ENCODE measurements at places on chromosomes 5 and 9.

DNA sequence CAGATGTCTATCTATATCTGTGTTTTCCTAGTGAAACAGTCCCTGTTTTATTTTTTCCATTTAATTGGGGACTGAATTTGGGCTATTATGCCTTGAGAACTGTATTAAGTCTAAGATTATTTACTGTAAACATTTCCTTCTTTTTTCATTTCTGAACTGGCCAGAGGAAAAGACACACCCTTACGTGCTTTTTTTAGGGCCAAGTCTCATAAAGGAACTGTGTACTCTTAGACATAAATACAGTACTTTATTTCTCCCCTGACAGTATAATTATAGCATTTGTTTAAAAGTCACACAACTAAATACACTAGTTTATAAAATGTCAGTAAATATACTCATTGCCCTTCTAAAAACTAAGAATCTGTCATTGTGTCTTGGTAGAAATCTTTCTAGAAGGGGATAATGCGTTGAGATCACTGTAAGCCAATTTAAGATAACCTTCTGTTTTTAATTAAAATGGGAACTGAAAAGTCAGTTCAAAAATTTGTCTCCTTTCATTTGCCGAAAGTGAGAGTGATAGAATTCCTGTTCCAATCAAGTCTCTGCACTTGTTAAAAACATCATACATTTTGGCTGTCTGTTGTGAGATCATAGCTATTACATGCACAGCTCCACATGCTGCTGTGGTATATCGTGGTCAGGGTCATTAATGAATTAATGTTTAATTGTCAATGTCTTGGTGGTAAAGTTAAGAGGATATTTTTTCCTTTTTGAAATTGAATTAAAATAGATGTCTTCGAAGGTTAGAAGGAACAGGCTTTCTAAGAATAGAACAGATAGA, 132.1 kb downstream of the FOCAD start:
- DNase-seq, result no peak

- DNase-seq, result no peak
These were observed 664.7 kb downstream of the ACTL7B start for GRCh38 chr9:108191065-108191464.

DNA sequence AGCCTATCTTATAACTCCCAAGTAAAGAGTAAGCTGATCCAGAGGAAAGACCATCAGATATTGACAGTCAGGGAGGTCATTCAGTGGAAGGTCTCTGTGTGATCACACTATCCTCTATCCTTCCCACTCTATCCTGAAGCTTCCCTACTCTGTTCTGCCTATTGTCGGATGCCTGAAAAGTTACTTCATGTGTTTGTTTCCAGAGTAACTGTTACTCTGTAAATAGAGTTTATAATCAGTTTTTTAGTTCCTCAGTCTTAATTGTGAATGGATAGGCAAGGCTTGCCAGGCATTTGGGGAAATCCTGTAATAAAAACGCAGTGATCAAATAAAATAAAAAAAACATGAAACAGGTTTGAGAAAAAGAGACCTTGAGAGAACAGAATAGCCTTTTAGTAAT, 79.8 kb downstream of the XRCC4 start:
- DNase-seq, result no peak

GRCh38 chr9:95874989-95875304, 544 bp upstream of the ERCC6L2 start:
- peak; percentile 88 for DNase-seq

DNA sequence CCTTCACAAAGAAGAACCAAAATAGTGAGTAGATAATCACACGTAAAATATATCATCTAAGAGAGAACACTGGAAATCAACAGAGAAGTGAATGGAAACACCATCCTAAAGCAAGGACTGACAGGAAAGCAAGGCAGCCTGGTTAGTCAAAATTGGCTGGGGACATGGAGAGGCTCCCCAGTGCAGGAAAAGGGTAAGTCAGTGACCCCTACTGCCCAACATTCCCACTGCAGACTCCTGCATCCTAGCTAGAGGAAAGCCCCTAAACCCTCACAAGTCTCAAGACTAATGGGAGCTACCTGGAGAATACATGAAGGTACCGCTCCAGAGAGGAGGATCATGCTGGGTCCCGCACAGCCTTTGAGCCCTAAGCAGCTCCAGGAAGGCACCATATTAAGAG, 60.1 kb downstream of the ZDHHC21 start:
- DNase-seq, result no peak

DNA sequence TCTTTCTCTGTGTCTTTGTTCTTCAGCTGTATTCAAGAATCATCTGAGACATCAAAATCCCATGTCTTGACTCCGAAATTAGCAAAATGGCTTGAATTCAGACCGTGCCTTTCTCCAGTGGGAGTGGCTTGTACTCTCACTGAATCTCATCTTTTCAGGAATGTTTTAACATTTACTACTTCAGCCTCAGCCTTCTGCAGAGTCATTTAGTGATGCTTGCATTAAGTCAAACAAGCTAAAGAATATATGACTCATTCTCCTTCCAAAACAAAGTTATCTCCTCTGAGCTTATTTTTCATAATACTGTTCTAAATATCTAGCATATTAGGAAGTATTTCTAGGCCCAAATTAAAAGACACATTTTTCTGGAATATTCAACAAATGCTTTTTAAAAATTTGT, 205.3 kb downstream of the CDH10 start:
- no peak for DNase-seq

- no peak for DNase-seq
These were observed 102.6 kb upstream of the COL5A1 start for GRCh38 chr9:134538856-134539566.

DNA sequence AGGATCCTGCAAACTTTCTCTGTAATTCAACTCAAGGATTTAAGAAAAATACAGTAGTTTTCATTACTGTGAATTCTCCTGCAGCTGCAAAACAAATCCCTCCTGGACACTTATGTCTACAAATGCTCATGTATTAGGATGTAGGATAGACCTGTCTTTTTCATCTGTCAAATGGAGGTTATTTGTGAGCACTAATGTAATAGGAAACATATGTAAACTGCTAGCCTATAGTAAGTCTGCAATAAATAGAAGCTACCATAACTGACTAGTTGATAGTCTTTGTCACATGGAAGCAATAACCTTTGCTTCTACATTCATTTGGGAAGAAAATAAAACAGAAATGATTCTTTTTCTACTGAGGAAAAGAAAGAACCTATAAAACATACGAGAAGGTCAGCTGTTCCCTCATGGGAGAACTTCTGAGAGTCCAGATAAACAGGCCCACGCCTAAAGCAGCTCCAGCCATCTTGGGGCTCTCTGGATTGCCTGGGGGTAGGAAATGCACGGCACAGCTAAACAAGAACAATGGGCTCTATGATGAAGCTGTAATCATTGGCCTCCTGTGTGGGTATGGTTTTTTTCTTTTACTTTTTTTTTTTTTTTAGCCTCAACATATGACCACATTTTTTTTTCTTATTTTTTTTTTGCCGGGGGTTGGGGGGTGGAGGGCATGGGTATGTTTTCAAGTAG, 6.2 kb downstream of the KCNV2 start:
- no peak for DNase-seq

DNA sequence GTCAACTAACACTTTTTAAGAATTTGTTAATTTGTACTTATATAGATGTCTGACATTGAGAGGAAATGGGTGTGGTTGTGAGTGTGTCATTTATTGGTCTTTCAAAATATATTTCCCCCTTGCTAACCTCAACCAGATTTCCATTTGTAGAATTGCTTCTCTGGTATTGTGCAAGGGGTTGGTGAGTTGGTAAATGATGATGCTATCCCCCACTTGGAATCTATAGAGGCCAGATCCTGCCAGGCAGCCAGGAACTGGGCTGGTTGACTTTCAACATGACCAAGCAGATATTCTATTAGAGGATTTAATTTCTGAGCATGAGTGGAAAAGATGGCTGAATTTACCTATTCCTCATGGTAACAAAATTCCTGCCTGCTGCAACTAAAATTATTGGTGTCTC, 306.6 kb upstream of the KIF2A start:
- DNase-seq, result no peak

DNA sequence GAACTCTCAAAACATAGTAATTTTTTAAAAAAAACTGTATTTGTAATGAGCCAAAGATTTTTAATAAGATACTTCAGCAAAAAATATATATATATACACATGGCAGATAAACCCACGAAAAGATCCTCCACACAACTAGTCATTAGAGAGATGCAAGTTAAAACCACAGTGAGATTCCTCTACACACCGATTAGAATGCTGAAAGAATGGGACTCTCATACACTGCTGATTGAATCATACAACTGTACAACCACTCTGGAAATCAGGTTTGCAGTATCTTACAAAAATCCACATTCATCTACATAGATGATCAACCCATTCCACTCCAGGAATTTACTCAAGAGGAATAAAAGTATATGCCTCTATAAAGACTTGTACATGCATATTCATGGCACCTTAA, 43.7 kb downstream of the RASEF start:
- no peak for DNase-seq

DNA sequence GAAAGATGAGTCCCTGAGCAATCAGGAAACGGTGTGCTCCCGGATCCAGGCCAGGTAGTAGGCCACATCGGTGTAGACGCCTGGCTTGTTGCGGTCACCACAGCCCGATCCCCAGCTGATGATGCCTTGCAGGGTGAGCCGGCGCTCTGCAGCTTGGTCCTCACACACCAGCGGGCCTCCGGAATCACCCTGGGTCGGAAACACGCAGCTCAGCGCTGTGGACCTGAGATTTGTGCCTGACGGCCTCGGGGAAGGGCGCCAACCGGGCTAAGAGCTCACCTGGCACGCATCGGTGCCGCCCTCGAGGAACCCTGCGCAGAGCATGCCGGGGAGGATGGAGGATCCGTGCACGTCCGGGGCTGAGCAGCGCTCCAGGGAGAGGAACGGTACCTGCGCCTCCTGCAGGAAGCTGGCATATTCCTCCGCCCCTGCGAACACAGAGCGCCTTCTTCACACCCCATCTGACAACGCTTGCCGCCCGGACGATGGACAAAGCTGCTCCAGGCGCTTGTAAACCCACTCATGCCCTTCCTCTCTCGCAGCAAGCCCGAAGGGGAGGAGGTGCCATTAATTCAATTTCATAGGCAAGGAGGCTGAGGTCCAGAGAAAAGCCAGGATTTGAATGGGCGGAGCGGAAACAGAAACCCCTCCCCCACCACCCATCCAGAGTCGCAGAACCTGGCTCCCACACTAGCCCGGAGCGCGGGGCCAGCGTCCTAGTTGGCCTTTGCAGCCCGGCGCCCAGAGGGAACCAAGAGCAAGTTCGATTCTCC, 2.0 kb upstream of the PFN3 start:
- peak; percentile 90 for DNase-seq

DNA sequence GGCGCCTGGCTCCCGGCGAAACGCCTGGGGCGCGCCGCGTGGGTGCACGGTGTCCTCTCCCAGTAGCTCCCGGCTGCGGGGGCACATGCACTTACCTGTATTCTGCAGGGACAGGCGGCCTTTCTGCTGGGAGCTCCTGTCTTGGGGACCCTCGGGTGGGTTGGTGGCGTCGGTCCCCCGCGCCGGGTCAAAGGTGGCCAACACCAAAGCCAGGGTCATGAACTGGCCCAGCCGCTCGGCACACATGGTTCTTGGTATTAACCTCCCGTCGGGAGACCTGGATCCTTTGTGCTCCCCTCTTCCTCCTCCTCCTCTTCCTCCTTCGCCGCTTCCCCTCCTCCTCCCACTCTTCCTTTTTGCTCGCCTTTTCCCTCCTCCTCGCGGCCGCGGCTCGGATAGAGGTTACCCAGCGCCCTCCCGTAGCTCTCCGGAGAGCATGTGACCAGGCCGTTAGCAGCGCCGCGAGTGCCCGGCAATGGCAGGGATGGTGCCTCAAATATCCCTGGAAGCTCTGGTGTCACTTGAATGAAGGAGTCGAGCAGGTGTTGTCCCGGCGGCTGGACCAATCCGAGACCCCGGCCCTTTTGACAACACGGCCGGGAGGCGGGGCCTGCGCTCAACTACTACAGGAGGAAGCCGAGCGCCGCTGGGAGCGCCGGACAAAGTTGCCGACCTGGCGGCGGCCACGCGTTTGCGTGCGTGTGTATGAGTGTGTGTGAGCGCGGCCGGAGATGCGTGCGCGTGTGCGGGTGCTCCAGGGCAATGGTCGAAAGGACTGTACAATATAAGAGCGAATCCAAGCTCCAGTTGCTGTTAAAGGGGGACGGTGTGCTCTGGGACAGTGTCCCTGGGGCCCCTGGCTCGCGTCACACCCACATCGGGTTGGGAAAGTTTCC, at the start of gene STC2:
STC2 (minus strand) TSS at position 467 of the 896 bp plus-strand sequence; CDS start at position 246, 221 bp downstream.
- DNase-seq, result peak; percentile 94

DNA sequence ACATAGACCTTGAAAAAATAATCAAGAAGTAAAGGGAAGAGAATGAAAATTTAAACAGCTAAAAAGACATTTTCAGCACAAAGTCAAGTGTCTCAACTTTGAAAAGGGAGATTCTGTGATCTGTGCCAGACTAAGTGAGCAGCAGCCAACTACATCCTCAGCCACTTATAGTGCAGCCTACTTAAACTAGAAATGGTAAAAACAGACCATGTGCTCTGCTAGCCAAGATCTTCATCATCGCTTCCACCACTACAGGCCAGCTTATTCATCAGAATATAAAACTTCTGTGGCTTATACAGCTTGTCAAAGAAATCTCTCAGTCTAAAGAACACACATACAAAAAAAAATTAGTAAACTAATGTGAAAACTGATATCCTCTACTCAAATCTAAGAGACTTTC, 63.5 kb downstream of the CEMIP2 start:
- DNase-seq, result no peak

Measured in activated CD4-positive, alpha-beta T cell treated with anti-CD3 and anti-CD28 coated beads, Interleukin-2, amount 10 ng/mL, durations not matched to agents 24 days and 14 days (primary cell).